ENCODE measurements at places on chromosomes 2 and 18. TPM values are rescaled to one million over a fixed set of nuclear protein-coding genes. Genes with fewer than 3 reads are reported as not detected.

TNFRSF11A gene
- total RNA-seq, result 0.22 TPM

MALT1 gene
- total RNA-seq, result 44.0 TPM

ANTXR1 gene
- total RNA-seq, result 128 TPM

TANK gene
- total RNA-seq, result 69.4 TPM

GRCh38 chr2:46780411-46780800 is 135.2 kb downstream of the MCFD2 start:
- peak; percentile 56 for DNase-seq
- H3K27me3 ChIP-seq, result no peaks in the 10 kb centered on the region
- H3K4me1 ChIP-seq, result peaks cover 56% of the 10 kb centered on the region
- H3K36me3 ChIP-seq, result no peaks in the 10 kb centered on the region
- H3K27ac ChIP-seq, result peak overlapping the region; percentile 50

DNA sequence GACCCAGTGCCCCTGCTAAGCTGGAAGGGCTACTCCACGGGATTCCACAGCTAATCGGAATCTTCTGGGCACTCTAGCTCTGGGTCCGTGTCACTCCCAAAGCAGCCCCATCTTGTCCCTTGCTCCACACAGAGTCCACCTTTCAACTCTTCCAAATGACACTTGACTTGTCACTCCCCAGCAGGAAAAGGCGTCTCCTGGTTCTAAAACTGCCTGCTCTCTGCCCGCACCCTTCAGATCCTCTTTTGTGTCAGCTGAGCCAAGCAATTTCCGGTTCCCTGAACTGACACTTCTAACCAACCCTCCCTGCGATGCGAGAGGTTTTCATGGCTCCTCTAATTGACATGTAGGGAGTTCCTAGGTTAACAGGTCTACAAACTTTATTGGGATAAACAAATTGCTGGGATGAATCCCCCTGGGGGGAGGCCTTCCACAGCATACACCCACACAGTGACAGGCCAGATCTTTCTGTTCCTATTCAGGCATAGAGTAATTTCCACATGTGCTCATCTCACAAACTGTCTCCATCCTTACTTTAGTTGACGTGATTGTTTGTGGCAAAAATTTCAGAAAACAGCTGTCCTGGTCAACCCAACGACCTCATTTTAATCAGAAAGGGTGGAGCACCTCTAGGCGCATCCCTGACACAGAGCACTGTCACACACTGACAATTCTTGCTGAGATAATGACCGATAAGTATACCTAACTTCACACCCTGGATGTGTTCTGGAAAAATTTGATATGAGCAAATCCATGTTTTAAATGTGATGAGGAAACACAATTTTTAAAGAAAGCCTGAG is 104.9 kb downstream of the RBMS1 start:
- no peaks in the 10 kb centered on the region for H3K36me3 ChIP-seq
- peak overlapping the region; percentile 96 for H3K27ac ChIP-seq
- no peaks in the 10 kb centered on the region for H3K27me3 ChIP-seq
- peak overlapping the region; percentile 54 for H3K4me3 ChIP-seq

GRCh38 chr2:140604096-140604495 is 1526.7 kb downstream of the LRP1B start:
- no peaks in the 10 kb centered on the region for H3K36me3 ChIP-seq
- H3K4me3 ChIP-seq, result no peak overlapping the region
- H3K27ac ChIP-seq, result no peak overlapping the region
- no peak for DNase-seq
- H3K4me1 ChIP-seq, result no peaks in the 10 kb centered on the region

- H3K36me3 ChIP-seq, result no peaks in the 10 kb centered on the region
- H3K4me3 ChIP-seq, result no peak overlapping the region
- no peaks in the 10 kb centered on the region for H3K27me3 ChIP-seq
Observed at GRCh38 chr2:129767346-129768035, 212.0 kb upstream of the RAB6C start.

DNA sequence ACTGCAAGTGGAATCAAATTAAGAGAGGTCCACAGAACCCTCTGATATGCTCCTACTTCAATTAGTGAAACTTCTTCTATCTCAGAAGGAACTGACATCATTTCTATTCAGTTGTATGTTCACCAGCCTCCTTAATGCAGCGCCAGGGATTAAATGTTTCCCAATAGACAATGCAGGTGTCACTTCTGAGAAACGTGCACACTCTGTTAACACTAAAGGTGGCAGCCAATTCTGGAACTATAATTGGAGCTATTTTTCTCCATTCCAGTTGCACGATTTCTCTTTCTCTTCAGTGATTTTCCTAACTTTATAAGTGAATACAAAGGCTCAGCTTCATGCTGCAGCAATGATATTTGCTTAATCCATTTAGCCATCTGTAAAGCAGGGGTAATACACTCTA is 821.9 kb downstream of the TDRD15 start:
- H3K36me3 ChIP-seq, result no peaks in the 10 kb centered on the region
- no peak for DNase-seq
- no peaks in the 10 kb centered on the region for H3K27me3 ChIP-seq
- H3K4me1 ChIP-seq, result no peaks in the 10 kb centered on the region
- no peak overlapping the region for H3K27ac ChIP-seq

DNA sequence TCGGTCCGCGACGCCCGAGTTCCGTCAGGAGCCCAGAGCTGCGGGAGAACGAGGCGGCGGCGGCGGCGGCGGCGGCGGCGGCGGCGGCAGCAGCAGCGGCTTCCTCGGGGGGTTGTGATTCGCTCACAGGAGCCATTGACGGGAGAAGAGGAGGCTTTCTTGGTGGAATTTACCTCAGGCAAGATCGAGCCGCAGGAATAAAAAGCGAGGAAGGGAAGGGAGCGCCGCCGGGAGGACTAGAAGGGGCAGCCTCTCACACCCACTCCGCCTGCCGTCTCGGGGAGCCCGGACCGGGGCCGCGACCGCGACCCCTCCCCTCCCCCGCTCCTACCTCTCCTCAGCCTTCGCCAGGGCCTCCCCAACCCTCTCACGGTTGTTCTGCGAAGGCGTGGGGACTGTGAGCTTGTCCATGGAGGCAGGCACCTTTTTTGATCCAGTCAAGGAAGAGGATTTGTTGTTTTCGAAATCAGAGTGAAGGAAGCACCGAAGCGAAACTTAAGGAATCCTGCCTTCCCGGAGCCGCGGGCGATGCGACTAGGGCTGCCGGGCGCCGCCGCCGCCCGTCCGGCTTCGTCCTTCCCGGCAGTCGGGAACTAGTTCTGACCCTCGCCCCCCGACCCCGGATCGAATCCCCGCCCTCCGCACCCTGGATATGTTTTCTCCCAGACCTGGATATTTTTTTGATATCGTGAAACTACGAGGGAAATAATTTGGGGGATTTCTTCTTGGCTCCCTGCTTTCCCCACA is 506 bp downstream of the BMPR2 start:
- no peaks in the 10 kb centered on the region for H3K27me3 ChIP-seq
- peak overlapping the region; percentile 100 for H3K27ac ChIP-seq
- DNase-seq, result peak; percentile 74
- peaks cover 23% of the 10 kb centered on the region for H3K4me1 ChIP-seq
- no peaks in the 10 kb centered on the region for H3K36me3 ChIP-seq

DNA sequence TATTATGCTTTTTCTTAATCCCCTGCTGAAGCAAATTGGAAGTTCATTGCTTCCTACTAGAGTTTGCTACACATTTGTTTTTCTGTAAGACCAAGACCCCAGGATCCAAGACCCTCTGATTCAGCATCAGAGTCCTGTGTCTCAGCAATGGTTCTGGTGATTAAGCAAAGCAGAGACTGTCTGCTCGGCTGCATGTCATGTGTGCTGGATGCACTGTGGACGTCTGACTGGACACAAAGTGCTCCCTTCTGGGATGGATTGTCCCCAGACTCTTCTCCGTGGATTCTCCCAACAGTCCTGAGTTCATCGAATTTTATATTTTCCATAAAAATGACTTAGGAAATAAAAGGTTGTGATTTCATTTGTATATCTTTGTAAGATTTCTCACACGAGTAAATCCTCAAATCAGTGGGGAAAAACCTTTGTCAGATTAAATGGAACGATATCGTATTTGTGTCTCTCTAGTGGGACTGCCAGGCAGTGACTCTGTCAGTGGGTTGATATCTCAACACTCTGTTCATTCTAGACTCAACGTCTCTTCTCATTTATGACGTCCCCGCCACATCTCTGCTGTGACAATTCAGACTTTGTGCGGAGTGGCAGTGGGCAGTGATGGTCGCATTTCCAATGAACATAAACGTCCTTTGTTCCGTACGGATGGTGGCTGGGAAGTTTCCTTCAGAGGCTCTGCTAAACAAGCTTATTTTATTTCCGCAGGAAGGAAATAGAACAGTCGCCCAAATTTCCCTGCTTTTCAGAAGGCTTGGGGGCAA is 58.6 kb downstream of the NCAPH start:
- no peaks in the 10 kb centered on the region for H3K36me3 ChIP-seq
- H3K4me1 ChIP-seq, result no peaks in the 10 kb centered on the region
- H3K4me3 ChIP-seq, result no peak overlapping the region
- DNase-seq, result no peak

Measured in GM23248 (cell line).